ENCODE measurements at places on chromosomes 2 and 18.

GRCh38 chr2:224944707-224945547 is 97.3 kb downstream of the DOCK10 start:
- DNase-seq, result no peak

DNA sequence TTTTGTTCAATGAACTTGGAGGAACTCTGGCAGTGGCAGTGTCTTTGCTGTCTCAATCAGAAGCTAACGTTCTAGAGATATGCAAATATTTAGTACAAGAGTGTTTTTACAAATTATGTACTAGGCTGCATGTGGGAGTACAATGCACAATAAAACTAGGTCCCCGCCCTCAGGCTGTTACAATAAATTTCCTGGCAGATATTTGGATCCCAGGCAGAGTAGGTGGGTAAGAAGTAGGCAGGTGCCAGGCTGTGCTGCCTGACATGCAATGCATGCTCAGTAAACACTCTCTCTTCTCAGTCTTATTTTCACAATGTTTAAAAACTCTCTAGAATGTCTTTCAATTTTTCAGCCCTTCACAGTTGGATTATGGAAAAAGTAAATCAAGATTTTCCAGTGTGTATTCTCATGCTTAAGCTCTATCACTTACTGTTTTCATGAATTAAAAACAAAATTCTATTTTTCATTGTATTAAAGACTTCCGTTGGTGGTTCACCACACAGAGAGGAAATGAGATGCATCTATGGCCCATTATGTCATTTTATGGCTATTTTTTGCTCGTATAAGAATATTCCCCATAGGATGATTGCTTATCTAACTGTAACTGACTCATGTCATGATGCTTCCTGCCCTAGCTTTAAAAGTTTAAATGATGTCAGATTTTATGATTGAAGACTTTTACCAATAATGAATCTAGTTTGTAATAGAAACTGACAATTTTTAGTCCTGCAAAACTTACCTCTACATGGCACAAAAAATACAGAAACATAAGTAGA is 346.1 kb downstream of the RND3 start:
- no peak for DNase-seq

- peak; percentile 46 for DNase-seq
Measured at GRCh38 chr2:237858294-237859081, 935 bp upstream of the RAMP1 start.

DNA sequence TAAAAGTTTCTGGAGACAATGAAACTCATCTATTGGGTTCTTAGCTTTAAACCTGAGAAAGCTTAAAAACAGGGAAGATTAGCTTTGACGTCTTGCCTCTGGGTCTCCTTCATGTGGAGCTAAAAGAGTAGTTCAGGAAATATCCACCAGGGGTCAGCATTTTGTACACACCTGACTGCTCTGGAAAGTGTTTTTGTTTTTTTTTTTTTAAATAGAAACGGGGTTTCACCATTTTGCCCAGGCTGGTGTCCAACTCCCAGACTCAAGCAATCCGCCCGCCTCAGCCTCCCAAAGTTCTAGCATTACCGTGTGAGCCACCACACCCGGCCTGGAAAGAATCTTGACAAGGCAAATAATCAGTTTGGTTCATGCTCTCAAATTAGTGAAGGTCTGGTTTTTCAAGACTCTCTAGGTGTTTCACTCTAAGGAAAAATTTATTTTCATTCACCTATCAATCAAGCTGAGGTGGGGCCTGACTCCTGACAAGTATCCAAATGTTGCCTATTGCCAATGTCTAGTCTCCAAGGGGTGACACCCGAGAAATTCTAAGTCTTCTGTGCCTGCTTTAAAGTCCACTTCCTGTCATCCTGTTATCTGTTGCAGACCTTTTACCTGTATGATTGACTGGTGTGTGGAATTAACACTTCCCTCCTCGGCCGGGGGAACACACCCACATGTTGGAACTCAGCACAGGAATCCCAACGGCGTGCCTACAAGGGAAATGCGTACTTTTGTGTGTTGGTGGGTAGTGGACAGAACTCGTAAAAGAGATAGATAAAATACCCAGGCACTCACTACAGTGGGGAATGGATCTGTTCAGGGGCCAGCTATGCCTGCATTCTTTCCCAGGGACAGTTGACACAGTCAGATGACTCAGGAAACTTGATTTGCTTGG is 11.3 kb downstream of the IL1RN start:
- DNase-seq, result peak; percentile 44

GRCh38 chr2:46188041-46188716 is 109.0 kb upstream of the EPAS1 start:
- no peak for DNase-seq

DNA sequence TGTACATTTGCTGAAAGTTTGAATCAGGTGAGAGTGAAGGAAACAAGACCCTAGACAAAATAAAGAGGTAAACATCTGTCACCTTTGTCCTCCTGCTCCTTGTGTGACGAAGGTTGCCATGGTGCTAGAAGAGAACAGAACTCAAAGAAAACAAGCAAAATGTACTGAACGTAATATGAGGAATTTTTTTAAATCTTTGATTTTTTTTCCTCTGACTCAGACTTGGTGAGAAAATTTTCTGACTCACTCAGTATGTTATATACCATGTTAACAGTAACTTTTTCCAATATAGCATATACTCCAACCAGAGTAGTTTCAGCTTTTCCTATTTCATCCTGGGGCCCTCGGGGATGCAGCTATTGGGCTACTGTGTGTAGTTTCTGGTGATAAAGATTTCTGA is 2114.6 kb upstream of the PIK3C3 start:
- DNase-seq, result no peak

GRCh38 chr2:8058652-8059051 is 623.2 kb upstream of the ID2 start:
- no peak for DNase-seq

GRCh38 chr2:45220227-45220626 is 211.0 kb upstream of the SIX2 start:
- peak; percentile 83 for DNase-seq

GRCh38 chr2:189799531-189799930 is 15.3 kb downstream of the PMS1 start:
- no peak for DNase-seq

GRCh38 chr18:47191961-47192360 is 15.8 kb upstream of the IER3IP1 start:
- DNase-seq, result no peak

DNA sequence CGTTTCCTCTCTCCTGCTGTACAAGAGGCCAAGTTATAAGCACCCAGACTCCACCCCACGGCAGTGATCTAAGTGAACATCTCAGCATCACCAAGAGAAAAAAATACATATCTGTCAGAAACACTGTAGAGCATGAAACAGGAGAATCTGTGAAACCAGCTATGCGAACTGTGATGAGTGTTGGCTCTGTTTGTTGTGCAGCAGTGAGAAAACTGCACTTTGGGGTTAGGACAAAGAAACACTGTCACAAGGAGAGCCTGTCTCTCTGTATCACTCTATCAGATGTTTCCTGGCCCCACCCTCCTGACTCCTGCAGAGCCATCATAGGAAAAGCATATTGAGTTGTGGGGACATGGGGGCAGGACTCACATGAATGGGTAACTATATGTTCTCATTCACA is 87.1 kb downstream of the LAMA3 start:
- DNase-seq, result no peak

DNA sequence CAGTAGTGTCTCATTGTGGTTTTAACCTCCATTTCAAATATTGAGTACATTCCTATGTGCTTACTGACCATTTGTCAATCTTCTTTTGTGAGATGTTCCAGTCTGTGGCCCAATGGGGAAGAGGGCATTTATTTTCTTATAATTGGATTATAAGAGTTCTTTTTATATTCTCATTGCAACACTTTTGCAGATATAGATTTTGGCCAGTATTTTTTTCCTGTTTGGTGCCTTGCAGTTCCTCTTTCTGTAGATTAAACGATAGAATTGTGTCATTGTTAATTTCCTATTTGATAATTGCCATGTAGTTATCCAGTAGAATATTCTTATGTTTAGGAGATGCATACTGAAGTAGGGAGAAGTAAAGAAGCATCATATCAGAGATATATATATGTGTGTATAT is 56.4 kb upstream of the CYTIP start:
- no peak for DNase-seq

DNA sequence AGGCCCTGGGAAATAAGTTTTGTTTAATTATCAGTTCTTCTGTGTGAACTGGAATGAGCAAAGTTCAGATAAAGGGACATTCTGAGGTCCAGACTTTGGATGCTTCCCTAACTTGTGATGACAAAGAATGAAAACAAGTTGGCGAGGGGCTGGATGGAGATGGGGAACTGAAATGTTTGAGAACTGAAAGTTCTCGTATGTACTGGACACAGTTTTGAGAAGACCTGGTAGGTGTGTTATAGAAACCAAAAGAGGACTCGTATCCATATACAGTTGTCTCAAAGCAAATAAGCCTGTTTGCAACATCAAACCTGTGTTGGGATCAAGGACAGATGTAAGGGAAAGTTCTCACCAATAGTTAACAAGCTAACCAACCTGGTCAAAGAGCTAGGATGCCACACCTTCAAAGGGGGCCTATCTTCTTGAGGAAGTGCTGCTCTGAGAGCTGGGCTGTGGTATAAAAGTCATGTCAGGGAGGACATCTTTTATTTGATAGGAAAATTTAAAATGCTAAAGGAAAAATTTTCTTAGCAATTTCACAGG is at the start of gene UPP2:
Gene UPP2, plus strand, starts transcription at position 493 of the 543 bp plus-strand sequence. CDS start 188 bp downstream, outside the sequence.
- DNase-seq, result no peak

- no peak for DNase-seq
Measured at GRCh38 chr18:77205769-77206168, 43.9 kb upstream of the GALR1 start.

DNA sequence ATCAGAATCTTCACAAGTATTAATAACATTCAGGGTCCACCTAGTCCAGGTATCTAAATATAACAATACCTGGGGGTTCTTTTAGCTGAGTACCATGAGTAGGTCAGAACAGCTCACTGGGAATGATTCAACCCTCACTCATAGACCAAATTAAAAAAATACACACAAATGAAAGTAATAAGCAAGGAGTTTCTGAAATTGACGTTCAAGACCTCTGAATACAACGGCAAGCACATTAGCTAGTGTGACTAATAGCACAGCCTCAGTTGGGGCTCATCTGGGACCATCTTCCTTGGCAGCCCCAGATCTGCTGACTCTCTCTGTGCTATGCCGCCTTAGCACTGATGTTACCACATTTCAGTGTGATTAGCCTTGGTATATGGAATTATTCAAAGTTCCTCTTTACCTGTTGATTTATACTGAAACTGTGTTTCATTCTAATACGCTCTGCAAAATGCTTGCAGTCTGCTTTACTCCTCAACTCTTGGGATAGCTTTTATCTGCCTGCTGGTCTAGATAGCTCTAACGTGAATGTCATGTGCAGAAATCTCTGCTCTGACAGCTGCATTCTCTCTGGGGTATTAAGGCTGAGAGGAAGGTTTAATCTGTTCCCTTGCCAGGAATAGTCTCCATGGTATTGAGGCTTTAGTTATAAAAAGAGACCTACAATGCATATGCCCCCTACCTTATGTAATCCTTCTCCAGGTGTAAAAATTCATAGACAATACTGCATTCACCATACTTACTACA is 153.3 kb downstream of the METTL4 start:
- no peak for DNase-seq

GRCh38 chr18:49431165-49431962 is 29.1 kb downstream of the DYM start:
- DNase-seq, result no peak

GRCh38 chr18:24799720-24800119 is 339.3 kb downstream of the HRH4 start:
- DNase-seq, result no peak

GRCh38 chr2:46278952-46279351 is 18.3 kb upstream of the EPAS1 start:
- no peak for DNase-seq

- no peak for DNase-seq
Measured at GRCh38 chr2:64639691-64640090, 14.0 kb downstream of the SERTAD2 start.

DNA sequence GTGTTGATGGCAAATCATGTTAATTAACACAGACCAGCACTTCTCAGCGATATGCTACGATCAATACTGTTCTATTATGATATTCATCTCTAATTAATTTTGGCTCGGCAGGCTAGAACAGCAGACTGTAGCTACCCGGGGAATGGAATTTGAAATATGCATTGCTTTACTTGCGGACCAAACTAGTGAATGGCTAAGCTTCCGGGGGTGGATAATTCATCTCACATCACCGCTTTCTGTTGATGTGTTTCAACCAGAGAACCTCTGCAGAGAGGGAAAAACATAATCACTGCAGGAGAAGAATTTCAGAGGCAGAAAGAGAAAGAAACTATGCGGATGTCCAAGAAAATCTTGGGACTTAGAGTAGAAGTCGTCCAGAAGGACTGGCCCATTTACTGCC is 490.9 kb downstream of the STK39 start:
- no peak for DNase-seq

DNA sequence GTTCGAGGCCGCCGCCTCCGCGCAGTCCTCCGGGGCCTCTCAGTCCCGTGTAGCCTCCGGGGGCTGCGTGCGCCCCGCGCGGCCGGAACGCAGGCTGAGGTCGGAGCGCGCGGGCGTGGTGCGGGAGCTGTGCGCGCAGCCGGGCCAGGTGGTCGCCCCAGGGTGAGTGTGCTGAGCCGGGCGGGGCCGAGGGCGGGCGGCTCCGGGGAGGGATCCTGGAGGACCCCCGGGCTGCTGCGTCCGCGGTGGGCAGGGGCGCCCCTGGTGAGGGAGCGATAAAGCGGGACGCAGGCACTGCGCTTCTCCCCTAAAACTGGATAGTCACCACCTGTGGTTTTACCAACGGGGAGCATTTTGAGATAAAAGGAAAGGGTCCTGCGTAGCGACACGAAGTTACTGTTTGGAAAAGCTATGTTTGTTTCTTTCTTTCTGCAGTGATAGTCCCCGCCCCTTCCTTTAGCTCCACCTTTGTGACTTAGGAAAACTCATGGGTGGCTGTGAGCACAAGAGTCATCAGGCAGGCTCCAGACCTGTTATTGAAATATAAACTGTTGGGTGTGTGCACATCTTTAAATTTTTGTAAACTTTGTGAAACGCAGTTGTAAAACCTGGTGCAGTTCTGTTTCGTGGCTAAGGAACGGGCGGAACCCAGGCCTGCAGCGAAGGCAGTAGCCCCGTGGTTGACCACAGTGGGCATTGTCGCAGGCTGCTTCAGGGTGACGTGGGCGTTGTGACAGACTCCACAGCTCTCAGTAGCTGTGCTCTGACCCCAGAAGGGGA is 687 bp downstream of the CTDP1 start:
- DNase-seq, result no peak

DNA sequence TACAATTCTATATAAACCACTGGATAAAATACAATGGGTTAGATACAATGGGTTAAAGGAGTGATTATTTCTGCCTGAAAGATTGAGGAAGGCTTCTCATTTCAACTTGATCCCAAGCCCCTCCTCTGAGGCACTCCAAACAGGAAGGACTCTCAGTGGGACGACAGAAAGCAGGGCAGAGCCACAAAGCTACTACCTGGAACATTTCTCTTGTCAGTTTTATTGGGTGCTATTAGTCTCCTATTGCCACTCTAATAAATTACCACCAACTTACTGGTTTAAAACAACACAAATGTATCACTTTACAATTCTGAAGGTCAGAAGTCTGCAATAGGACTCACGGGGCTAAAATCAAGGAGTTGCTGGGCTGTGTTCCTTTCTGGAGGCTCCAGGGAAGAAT is 146.7 kb downstream of the MREG start:
- DNase-seq, result no peak

GRCh38 chr2:43872151-43872550 is 33.4 kb downstream of the ABCG8 start:
- no peak for DNase-seq

GRCh38 chr2:29022679-29023078 is 41.6 kb downstream of the TOGARAM2 start:
- DNase-seq, result no peak

GRCh38 chr2:2640371-2640770 is 309.3 kb upstream of the MYT1L start:
- DNase-seq, result no peak
